ENCODE measurements at places on chromosomes 12 and 14. TPM values are rescaled to one million over a fixed set of nuclear protein-coding genes. Genes with fewer than 3 reads are reported as not detected.

- no peaks in the 10 kb centered on the region for H3K36me3 ChIP-seq
- H3K27me3 ChIP-seq: no peaks in the 10 kb centered on the region
- DNase-seq: no peak
- H3K4me3 ChIP-seq: no peak overlapping the region
- no peaks in the 10 kb centered on the region for H3K4me1 ChIP-seq
- no peak overlapping the region for H3K27ac ChIP-seq
These were observed 219.2 kb upstream of the SSTR1 start for GRCh38 chr14:37988472-37988871.

- H3K4me3 ChIP-seq: no peak overlapping the region
- H3K27me3 ChIP-seq: no peaks in the 10 kb centered on the region
- no peaks in the 10 kb centered on the region for H3K36me3 ChIP-seq
- H3K4me1 ChIP-seq: no peaks in the 10 kb centered on the region
- H3K27ac ChIP-seq: no peak overlapping the region
- peak; percentile 68 for DNase-seq
These were observed 8.0 kb upstream of the ASB8 start for GRCh38 chr12:48165089-48165981.

- H3K27ac ChIP-seq: no peak overlapping the region
- peaks cover 57% of the 10 kb centered on the region for H3K36me3 ChIP-seq
- H3K27me3 ChIP-seq: no peaks in the 10 kb centered on the region
- no peak for DNase-seq
These were observed 21.5 kb downstream of the ALDH2 start for GRCh38 chr12:111788178-111788654.

The BBOF1 gene
- total RNA-seq: 7.8 TPM

DNA sequence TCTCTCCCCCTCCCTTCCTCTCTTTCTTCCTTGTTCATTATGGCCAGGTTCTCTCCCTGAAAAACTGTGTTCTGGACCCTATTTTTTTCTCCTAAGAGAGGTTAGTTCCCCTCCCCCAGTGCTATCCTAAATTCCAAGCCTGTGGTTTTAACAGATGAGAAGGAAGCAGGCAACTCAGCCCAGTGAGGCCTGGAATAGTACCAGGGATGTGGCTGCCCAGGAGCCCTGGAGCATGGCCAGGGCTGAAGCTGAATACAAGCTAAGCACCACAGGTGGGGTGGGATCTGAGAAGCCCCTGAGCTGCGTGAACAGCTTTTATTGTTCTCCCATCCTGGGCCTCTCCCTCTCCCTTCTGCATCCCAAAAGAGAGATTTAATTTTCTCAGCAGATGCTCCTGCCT is 1581.3 kb upstream of the TMEM132C start:
- no peaks in the 10 kb centered on the region for H3K36me3 ChIP-seq
- H3K27me3 ChIP-seq: no peaks in the 10 kb centered on the region
- DNase-seq: no peak
- H3K27ac ChIP-seq: no peak overlapping the region

DNA sequence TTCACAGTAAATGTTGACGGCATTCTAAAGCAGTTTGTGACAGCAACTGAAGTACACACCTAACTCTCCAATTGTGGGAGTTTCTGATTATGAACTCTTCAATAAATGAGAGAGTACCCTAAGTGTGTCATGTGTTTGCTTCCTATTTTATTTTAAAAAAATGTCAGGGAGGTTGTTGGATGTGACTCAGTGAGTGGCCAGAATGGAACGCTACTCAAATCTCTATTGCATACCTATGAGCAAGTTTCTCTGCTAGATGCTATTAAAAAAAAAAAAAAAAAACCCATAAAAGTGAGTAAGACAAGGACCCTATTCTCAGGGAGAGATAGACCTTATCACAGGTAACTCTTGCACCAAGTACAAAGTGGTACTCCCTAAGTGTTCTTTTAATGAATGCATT is 256.6 kb downstream of the BTG1 start:
- no peaks in the 10 kb centered on the region for H3K36me3 ChIP-seq
- H3K27me3 ChIP-seq: no peaks in the 10 kb centered on the region
- H3K4me1 ChIP-seq: peaks cover 4% of the 10 kb centered on the region
- H3K27ac ChIP-seq: no peak overlapping the region
- H3K4me3 ChIP-seq: no peak overlapping the region
- no peak for DNase-seq

The TMTC1 gene
- 34.7 TPM for total RNA-seq

The INSM2 gene
- not detected for total RNA-seq

DNA sequence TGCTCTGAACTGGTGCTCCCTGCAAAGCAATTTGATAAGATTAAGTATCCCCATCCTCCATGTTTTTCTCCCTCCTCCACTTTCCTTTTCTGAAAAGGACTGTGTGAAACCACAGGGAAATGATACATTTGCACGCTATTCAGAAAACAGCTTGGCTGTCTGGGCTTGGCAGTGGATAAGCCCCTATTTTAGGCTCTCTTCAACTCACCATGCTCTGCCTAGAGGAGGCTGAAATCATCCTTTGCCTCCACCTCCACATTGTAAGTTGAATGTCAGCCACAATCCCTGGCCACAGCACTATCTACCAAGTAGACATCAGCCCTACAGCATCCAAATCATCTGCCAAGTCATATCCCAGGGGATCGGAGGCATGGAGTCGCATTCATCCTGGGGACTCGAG is 642.3 kb downstream of the RPS29 start:
- H3K27ac ChIP-seq: no peak overlapping the region
- H3K4me3 ChIP-seq: no peak overlapping the region
- no peak for DNase-seq
- no peaks in the 10 kb centered on the region for H3K27me3 ChIP-seq
- no peaks in the 10 kb centered on the region for H3K36me3 ChIP-seq
- no peaks in the 10 kb centered on the region for H3K4me1 ChIP-seq

DNA sequence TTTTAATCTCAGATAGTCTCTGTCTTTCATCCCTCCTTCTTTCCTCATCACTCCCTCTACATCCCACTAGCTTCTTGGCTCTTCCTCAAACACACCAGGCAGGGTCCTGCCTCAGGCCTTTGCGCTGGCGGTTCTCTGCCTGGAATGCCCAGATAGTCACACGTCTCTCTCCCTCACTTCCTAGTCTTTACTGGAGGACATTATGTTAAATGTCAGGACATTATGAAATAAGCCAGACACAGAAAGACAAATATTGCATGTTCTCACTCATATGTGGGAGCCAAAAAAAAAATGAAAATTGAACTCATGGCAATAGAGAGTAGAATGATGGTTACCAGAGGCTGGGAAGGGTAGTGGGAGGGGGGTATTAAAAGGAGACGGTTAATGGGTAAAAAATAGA is 442.0 kb downstream of the MED13L start:
- no peak overlapping the region for H3K27ac ChIP-seq
- peaks cover 11% of the 10 kb centered on the region for H3K27me3 ChIP-seq
- no peak for DNase-seq
- H3K36me3 ChIP-seq: no peaks in the 10 kb centered on the region
- no peaks in the 10 kb centered on the region for H3K4me1 ChIP-seq

The HOXC10 gene
- 7.6 TPM for total RNA-seq

The CDH24 gene
- 2.1 TPM for total RNA-seq

The TBX3 gene
- total RNA-seq: 16.6 TPM

DNA sequence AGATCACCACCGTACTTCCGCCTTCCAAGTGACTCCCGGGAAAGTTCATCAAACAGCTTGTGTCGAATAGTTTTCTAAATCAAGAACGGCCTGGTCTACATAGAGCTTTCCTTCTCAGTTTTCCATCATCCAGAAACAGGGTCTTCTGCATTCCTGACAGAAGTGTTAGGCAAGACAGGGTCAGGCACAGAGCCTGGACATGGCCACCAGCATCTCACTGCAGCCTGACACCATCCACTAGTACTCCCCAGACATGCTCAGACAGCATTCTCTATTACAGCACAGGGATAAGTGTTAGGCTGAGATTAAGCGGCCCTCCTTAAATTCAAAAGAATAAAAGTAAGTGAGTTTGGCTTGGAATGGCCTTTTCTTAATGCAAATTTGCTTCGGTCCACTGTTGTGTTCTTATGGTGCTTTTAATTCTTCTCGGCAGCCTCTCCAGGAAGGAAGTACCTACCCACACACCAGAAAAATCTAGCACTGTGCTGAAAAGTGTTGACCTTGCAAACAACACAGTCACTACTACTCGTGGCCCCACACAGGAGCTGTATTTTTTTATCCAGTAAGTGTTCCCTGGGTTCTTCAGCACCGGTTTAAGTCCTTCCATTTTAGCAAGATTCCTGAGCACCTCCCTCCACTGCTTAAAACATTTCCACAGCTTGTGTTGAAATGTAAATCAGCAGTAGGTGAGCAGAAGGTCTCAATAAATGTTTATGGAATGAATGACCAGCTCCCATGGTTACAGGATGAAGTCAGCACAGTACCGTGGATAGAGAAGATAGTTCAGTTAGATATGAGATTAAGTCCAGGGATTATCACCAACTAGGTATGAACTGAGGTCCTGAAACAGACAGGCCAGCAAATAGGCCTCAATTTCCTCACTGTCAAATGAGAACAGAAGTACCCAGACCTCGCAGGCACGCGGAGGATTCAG is 44.1 kb downstream of the SETD3 start:
- no peak overlapping the region for H3K27ac ChIP-seq
- H3K27me3 ChIP-seq: no peaks in the 10 kb centered on the region
- no peaks in the 10 kb centered on the region for H3K4me1 ChIP-seq

DNA sequence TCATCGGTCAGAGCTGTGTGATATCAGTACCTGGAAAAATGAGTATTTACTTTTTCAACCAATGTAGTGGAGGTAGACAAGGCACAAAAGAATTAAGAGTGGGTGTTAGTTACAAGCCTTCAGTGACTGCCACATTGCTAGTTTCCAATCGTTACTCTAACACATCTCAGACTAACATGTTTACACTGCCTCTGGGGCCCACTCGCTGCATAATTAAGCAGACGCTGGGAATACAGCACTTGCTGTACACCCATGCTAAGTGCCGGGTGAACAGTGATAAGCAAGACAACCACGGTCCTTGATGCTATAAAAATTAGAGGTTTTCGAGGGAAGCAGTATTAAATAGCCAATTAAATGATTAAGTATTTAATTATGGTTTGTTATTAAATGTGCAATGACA is 1147.6 kb downstream of the AACS start:
- H3K36me3 ChIP-seq: no peaks in the 10 kb centered on the region
- DNase-seq: no peak
- H3K4me1 ChIP-seq: no peaks in the 10 kb centered on the region
- no peak overlapping the region for H3K27ac ChIP-seq
- H3K4me3 ChIP-seq: no peak overlapping the region

DNA sequence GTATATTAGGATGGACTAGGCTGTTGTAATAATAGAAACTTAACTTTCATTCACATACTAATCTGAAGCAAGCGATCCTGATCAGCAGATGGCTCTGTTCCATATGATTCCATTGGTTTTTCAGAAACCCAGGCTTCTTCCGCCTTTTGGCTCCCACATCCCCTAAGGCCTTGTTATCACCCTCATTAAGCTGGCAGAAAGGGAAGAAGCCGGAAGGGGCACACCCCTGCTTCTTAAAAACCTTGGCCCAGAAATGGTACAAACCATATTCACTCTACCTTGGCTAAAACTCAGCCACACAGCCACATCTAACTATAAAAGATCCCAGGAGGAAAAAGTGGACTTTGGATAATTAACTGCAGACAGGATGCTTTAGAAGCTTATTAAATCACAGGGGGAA is 329.2 kb downstream of the PCNX1 start:
- H3K27ac ChIP-seq: no peak overlapping the region
- H3K4me3 ChIP-seq: no peak overlapping the region
- H3K4me1 ChIP-seq: peaks cover 7% of the 10 kb centered on the region
- H3K36me3 ChIP-seq: no peaks in the 10 kb centered on the region

The GUCY2C gene
- not detected for total RNA-seq

The SLC17A8 gene
- 0.35 TPM for total RNA-seq

The ADCY4 gene
- total RNA-seq: 7.0 TPM

DNA sequence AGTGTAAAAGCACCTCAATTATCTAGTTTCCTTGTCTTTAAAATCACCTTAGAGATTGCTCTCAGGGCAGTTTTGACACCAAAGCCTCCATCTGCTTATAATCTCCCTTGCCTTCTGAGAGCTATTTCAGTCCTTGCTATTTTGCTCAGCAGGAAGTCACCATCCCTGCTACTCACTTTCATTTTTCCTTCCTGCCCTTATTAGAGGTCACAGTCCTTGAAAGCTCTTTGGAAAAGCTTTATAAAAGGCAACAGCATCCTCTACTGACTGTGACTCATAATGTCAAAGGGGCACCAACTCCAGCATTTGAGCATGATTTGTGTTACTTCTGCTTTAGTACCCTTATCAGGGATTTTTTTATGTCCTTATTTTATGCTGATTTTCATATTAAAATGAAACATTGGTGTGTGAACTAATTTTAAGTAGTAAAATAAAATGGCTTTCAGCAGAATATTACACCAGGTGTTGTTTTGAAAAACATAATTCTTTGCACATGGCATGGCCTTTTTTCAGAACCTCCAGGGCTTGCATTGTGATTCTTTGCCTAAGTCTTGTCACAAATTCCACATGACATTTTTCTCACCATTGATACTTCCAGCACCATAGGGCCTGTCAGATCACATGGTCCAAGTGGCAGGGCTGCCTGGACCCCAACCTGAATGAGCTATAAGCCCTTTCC is 213.0 kb downstream of the ADAMTS20 start:
- no peak overlapping the region for H3K4me3 ChIP-seq
- no peak overlapping the region for H3K27ac ChIP-seq
- peak; percentile 85 for DNase-seq
- no peaks in the 10 kb centered on the region for H3K36me3 ChIP-seq

The B4GALNT3 gene
- 6.0 TPM for total RNA-seq

DNA sequence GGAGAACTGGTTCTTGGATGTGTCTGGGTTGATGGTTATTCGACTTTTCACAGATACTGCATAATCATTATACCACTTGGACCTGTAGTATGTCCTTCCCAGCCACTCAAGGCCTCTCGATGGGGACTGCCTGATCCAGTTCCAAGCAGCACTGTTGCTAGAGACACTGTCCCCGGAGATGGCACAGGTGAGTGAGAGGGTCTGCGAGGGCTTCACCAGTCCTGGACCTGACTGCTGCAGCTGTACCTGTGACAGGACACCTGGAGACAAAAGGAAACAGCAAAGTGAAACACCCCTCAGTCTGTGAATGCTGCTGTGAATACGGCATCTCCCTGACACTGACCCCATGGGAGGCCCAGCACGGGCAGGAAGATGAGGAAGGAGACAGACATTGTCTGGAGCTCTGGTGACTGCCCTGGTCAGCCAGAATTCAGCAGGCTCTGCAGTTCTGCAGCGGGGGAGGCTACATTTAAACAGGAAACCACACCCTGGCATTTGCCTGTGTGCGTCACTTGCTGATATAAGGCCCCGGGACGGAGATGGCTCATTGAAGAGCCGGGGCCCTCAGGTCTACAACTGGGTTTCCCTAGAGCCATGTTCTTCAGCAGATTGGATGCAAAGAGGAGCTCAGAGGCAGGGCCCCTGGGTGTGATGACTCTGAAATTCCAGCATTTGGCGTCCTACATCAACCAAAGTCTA is 413.6 kb downstream of the TMEM121 start:
- H3K4me1 ChIP-seq: no peaks in the 10 kb centered on the region
- H3K4me3 ChIP-seq: no peak overlapping the region
- no peak for DNase-seq
- no peak overlapping the region for H3K27ac ChIP-seq

GRCh38 chr12:53180220-53180930 is at the start of the genes CSAD and ZNF740:
CSAD (minus strand) TSS chr12:53180925; CDS start chr12:53173470, 7,455 bp downstream.
ZNF740 (plus strand) TSS chr12:53180722; CDS start chr12:53181984, 1,262 bp downstream.
- H3K27me3 ChIP-seq: no peaks in the 10 kb centered on the region
- H3K27ac ChIP-seq: peak within 1 kb of the TSS; percentile 98
- DNase-seq: peak; percentile 99
- peaks cover 20% of the 10 kb centered on the region for H3K4me1 ChIP-seq

GRCh38 chr12:55824726-55825125 is 4.7 kb downstream of the DNAJC14 start:
- no peak overlapping the region for H3K4me3 ChIP-seq
- no peaks in the 10 kb centered on the region for H3K27me3 ChIP-seq
- peaks cover 21% of the 10 kb centered on the region for H3K4me1 ChIP-seq
- no peak overlapping the region for H3K27ac ChIP-seq
- H3K36me3 ChIP-seq: peaks cover 44% of the 10 kb centered on the region
